ENCODE measurements at places on chromosomes 2 and 18.

GRCh38 chr2:56034258-56034657 is 110.7 kb upstream of the EFEMP1 start:
- no peak for DNase-seq

- no peak for DNase-seq
Observed at GRCh38 chr18:2952605-2953004, 60.3 kb downstream of the LPIN2 start.

DNA sequence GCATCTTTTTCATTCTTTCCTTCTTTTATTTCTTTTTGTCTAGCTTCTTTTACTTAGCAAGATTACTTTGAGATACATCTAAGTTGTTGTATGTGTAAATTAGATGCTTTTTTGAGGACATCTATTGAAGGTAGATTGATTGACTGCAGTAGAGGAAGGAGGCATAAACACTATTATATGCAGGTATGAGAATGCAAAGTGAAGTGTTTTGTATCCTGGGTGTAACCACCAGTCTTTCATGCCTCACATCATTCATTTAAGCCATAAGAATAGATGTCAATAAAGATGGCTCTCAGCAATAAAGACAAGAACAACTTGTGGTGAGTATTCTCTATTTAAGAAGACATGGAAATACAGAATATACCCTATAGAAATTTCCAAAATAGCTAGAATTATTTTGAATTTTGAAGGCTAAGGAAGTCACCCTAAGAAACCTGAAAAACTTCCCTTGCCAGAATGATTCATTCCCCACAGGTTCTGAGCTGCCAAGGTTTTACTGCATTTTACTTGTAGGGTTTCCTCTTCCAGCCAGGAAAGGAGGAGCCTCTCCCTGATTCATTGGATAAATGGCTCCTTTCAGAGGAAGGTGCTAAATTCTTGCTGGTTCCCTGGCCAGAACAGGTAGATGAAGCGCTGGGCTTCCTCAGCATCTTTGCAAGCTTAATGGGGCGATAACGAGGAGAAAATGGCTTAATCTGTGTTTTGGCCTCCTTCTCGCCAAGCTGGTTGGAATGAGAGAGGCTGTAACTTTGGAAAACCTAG is 279.8 kb upstream of the SLC14A2 start:
- no peak for DNase-seq

DNA sequence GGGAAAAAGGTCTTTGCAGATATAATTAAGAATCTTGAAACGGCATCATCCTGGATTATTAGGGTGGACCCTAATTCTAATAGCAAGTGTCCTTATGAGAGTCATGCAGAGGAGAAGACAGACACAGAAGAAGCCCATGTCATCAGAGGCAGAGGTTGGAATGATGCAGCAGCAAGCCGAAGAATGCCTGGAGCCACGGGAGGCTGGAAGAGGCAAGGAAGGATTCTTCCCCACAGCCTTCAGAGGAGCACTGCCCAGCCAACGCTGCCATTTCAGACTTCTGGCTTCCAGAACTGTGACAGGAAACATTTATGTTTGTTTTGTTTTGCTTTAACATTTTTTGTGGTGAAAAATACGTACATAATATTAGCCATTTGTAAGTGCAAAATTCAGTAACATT is 72.3 kb downstream of the MCFD2 start:
- no peak for DNase-seq

DNA sequence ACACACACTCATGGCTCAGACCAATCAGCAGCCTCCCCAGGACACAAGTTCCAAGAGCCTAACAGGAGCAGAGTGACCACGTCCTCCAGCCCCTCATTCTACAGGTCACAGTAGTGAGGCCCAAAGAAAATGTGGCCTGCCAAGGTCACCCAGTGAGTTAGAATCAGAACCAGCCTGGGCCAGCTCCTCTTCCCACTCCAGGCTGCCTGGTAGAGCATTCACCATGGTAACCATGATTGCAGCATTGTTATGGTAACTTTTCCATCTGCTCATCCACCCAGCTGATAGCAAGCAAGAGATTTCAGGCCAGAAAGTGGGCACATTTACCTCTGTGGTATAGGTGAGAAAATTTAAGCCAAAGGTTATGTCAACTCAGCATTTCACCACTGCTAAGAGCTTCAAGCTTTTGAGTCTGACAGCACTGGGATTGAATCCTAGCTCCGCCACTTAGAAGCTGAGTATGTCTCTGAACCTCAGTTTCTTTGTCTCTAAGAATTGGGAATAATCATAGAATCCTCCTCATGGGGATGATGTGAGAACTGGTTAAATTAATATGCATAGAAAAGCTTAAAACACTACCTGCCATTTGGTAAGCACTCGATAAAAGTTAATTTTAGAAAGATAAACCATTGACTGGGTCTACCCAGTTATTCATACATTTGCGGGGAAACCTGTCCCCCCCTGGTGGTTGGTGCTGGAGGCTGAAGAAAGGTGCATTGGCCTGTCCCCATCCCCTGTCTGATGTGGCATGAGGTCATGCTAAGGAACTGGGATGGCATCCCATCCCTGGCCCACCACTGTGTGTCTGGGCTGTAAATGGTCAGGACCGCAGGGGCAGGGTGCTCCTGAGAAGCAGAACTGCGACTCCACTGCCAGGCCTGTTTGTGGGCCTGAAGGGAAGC is 181.5 kb downstream of the KLHL29 start:
- DNase-seq: no peak

GRCh38 chr2:73232403-73233153 is 461 bp downstream of the PRADC1 start:
- no peak for DNase-seq

GRCh38 chr2:63628403-63628942 is 39.7 kb downstream of the MDH1 start:
- DNase-seq: no peak

DNA sequence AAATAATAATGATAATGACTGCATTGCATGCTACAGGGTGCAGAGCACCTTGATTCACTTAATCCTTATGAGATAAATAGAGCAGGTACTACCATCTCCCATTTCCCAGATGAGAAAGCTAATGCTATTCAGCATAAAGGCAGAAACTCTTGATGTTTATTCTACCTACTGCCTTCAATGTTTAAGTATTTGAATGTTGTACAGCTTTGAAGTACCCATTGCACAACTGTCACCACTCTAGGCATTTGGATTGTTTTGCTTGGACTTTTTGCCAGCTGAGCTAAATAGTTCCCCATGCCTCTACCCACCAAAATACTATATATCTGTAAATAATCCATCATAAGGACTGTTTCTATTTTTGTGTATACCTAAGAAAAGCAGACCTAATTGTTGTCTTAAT is 7.7 kb upstream of the MXD1 start:
- DNase-seq: no peak

- DNase-seq: no peak
Observed at GRCh38 chr2:16330012-16330411, 335.6 kb downstream of the CYRIA start.

DNA sequence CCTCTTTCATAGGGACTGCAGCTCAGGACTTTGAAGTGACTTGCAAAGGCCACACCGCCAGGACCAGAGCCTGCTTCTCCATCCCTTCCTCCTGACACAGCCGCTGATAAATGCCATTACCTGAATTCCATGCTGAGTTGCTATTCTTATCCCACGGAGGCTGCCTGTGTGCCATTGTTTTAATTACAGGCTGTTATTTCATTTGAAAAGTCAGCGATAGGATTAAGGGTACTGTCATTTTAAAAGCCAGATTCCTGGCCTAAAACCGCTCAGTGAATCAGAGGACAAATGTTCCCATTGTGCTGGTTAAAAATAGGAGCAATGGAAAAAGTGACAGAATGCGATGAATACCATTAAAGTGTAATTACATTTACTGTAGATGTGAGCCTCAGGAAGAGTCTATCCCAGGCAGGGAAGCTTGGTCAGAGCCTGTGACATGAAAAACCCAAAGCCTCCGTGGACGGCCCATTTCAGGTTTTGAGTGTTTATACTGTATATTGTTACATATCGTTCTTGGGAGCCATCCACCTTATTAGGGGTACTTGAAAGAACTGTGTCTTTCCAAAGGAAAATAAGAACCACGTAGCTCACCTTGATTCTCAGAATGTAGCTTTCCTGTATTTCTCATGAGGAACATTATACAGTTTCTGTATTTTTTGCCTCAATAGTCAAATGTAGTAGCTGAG is 41.3 kb downstream of the PDCL3 start:
- DNase-seq: no peak

- DNase-seq: no peak
Observed at GRCh38 chr2:53209679-53210458, 557.7 kb upstream of the CHAC2 start.

- no peak for DNase-seq
Observed at GRCh38 chr2:130339885-130340745, 2.6 kb upstream of the IMP4 start.

GRCh38 chr2:156124458-156124857 is 208.1 kb downstream of the NR4A2 start:
- no peak for DNase-seq

DNA sequence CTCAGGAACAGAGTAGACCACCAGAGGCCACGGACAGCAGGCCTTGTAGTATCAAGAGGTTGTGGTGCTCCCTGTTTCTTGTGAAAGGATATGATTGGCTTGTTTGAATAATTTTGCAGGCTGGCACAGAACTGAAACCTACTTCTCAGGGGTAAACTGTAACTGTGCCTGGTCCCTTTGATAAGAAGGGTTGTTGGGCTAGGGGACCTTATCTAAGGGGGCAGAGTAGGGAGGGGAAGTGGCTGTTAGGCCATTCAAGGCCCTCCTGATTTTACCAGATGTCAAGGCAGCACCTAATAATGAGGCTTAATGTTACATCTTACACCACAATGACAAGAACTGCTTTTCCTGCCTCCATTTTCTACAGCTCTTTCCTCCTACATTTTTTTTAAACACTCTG is 45.6 kb downstream of the GPR39 start:
- DNase-seq: no peak

Data from stimulated activated CD8-positive, alpha-beta memory T cell treated with anti-CD3 and anti-CD28 coated beads, Interleukin-7, amount 100 ng/mL, for 1 hour (primary cell).